Panc1 (cell line): ENCODE measurements at places on chromosomes 4 and X. TPM values are rescaled to one million over a fixed set of nuclear protein-coding genes. Genes with fewer than 3 reads are reported as not detected.

The CCNB3 gene
- total RNA-seq = 0.64 TPM

The RPS6KA6 gene
- 0.05 TPM for total RNA-seq

The FAM199X gene
- 56.8 TPM for total RNA-seq

The NAP1L2 gene
- 1.8 TPM for total RNA-seq

The RPL36A gene
- 308 TPM for total RNA-seq

The DBET gene
- total RNA-seq = not detected

The XAGE5 gene
- total RNA-seq = not detected

The CENPVL1 gene
- total RNA-seq = not detected

The CXorf49B gene
- total RNA-seq = not detected

The ENPP6 gene
- not detected for total RNA-seq

The SPANXA1 gene
- total RNA-seq = not detected

The CLTRN gene
- 0.10 TPM for total RNA-seq

The HMGN5 gene
- total RNA-seq = 1.5 TPM

The RHOXF2 gene
- total RNA-seq = not detected

The BANK1 gene
- total RNA-seq = 3.3 TPM
